ENCODE measurements at places on chromosomes 12 and 14. TPM values are rescaled to one million over a fixed set of nuclear protein-coding genes. Genes with fewer than 3 reads are reported as not detected.

Gene NANOG
- not detected for total RNA-seq

Gene GALNT9
- 1.5 TPM for total RNA-seq

Gene PPM1H
- 20.3 TPM for total RNA-seq

Gene KLRC1
- not detected for total RNA-seq

Gene TMTC3
- total RNA-seq = 25.8 TPM

Gene RD3L
- not detected for total RNA-seq

Gene RNU6-7
- total RNA-seq = not detected

Gene TSHR
- not detected for total RNA-seq

Gene ZDHHC22
- not detected for total RNA-seq

Gene NEDD8
- total RNA-seq = 180 TPM

Gene PRDM4
- total RNA-seq = 51.4 TPM

Gene AHNAK2
- total RNA-seq = 121 TPM
